ENCODE measurements at places on chromosomes 5 and 9.

- DNase-seq: no peak
Observed at GRCh38 chr5:157978061-157978460, 119.1 kb upstream of the CLINT1 start.

DNA sequence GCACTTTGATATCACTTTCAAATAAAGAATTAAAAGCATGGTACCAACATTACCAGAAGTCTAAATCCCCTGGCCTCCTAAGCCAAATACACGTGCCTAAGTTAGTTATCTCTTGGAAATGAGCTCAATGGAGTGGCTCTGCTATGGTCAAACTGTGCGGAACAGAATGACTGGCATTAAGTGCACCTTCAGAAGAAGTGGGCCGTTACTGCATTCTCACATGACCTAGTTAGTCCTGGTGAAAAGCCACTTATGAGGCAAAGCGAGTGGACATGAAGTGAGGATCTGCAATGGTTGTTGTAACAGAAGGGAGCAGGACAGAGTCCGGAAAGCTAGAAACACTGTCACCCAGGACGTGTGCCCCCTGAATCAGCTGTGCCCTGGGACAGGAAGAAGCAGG lies 633.1 kb downstream of the IRX1 start:
- no peak for DNase-seq

GRCh38 chr5:140337880-140338279 lies 8.5 kb downstream of the HBEGF start:
- no peak for DNase-seq

DNA sequence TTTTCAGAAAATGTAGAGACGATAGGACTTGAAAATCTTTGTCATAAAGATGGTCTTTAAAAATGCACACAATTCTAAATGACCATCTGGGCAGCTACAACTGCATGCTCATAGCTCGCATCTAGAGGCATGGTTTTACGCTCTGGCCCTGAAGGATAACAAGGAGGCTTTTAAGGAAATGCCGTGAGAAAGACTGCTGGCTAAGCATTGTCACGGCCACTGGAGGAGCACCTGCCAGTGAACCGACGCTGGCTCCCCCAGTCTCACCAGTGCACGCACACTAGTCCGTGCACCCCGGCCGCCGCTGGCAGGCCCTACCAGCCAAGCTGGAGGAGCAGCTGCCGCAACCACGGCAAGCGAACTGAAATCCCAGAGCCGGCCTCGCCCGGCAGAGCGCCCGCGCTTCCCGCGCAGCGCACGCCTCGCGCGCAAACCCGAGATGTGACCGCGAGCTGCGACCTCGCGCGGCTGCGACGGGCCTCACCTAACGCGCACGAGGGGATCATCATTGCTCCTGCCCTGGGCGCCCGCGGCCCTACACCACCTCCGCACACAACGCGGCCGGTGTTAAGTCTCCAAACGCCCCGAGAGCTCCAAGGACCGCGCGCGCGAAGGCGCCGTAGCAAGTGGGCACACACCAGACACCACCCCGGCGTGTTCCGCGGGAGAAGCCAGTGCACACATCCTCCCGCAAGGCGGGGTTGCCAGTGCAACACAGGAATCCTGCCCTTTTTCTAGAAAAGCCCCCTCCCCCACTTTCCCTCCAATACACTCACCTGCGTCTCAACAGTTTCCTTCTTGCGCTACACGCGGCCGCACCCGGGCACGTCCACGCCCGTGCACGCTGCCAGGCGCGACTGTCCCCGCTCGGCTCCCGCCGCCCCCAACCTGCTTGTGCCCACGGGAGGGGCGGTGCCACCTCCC lies 5.3 kb downstream of the ELAVL2 start:
- DNase-seq: no peak

- DNase-seq: no peak
Observed at GRCh38 chr9:129779560-129780190, 23.3 kb upstream of the TOR1B start.
